Endothelial cell (in vitro differentiated cells): ENCODE measurements at places on chromosomes 4 and X.

- DNase-seq: no peak
Observed at GRCh38 chrX:13360146-13360545, 40.3 kb upstream of the ATXN3L start.

DNA sequence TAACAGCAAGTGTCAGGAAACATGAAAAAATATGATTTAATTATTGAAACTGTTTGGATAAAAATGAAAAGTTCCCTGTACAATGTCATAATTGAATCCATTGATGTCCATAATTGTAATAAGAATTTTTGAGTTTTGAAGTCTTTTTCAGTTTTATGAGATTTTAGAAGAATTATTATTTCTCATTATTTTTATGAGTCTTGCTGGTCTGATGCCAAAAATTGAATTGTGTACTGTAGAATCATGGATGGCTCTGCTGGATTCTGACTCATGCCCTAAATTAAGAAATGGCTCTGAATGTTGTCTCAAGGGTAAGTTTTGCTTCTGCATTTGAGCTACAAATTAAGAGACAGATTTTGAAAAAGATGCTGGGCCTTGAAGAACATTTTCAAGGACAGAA lies 132.8 kb upstream of the MAP9 start:
- DNase-seq: no peak

GRCh38 chr4:1086011-1086410 lies 27.4 kb downstream of the RNF212 start:
- DNase-seq: no peak

DNA sequence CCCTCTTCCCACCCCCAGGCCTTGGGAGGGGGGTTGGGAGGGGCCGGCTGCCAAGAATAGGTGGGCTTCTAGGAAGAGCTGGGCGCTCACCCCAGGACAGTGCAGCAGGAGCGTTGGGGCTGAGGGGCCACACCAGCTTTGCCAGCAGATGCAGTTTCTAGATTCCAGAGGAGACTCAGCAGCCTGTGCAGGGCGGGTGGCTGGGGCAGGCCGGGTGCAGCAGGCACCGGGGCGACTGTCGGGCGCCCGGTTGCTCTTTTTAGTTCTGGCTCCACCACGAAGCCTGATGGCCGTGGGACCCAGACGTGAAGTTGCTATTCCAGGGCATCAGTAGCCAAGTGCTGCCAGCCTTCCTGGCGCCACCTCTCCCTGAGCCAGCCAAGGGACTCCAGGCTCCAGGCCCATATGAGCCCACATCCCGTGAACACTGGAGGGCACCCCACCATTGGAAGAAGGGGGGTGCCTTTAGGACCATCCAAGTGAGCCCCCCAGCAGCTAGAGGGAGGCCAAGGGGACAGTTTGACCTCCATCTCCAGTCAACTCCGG lies 5.8 kb downstream of the SSR4 start:
- no peak for DNase-seq

DNA sequence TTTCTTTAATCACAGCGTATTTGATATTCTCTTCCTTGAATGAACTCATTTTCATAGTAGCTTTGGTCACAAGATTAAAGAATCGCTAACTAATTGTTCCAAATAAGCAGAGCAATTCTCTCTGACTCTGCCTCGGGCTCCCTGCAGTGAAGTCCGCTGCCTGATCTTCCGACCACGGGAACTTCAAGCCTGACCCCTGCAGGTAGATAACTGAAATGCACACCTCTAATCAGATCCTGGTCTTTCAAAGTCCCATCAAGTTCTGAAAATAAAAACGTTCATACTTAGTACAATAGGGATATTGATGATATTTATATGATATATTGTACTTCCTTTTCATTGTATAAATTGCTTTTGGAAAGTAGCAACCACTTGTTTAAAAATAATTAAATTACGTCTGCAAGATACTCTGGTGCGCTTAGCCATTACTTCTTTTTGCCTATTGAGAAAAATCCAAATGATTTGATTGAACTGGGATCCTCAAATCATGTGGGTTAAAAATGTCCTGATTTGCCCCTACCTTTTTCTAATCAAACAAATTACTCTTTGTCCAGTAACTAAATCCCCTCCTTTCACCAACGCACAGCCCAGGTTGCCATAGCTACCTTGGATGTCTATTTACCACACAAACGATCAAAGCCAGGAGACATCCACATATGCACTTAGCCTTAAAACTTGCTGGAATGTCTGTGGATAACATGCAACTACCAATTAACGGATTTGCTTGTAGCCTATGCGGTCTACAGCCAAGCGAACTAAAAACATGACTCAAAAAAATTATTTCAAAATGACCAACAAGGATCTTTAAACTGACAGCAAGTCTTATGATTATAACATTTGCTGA lies 4.2 kb downstream of the MID1 start:
- DNase-seq: peak; percentile 28

DNA sequence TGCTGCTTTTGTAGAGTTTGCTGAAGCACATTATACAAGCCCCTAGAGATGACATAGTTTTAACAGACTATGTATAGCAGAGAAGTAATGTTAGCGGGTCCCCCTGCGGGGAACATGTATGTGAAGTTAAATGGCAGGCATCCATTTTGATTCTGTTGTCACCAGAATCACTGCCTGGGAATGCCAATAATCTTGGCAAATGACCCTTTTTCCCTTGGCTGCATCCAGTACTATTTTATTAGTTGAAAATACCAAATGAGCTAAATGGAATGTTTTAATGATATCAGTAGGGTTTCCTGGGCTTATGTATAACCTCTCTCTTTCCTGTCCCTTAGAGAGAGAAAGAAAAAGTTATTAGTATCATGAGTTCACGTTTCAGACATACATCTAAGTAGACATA lies 93.6 kb downstream of the LIMCH1 start:
- no peak for DNase-seq

DNA sequence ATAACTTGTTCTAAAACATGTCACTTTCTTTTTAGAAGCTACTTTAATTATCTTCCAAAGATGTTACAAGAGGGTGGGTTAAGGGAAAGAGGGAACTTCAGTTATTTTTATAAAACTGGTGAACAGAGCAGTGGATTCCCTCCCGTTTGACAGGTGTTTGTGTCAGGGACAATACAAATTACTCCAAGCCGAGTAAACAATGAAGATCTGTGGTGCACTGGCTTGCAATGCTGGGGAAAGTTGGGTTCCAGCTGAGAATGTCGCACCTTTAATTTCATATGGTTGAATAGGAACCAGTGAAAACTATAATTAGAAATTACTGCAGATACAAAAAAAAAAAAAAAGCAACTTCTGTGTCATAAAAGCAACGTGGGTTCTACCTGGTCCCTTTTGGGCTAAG lies 98.6 kb upstream of the TTC29 start:
- no peak for DNase-seq

GRCh38 chrX:109856974-109857373 lies 123.9 kb upstream of the ACSL4 start:
- no peak for DNase-seq

DNA sequence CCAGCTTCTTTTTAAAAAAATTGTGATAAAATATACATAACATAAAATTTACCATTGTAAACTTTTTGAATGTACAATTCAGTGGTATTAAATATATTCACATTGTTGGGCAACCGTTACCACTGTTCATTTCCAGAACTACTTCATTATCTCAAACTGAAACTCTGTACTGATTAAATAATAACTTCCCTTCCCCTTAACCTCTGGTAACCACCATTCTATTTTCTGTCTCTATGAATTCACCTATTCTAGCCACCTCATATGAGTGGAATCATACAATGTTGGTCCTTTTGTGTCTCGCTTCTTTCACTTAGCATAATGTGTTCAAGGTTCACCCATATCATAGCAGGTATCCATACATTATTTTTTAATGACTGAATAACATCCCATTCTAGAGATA lies 8.3 kb downstream of the GPR50 start:
- DNase-seq: no peak

- DNase-seq: no peak
Observed at GRCh38 chr4:81573840-81574239, 102.1 kb upstream of the RASGEF1B start.

- DNase-seq: no peak
Observed at GRCh38 chr4:171812333-171812664, 905 bp upstream of the GALNTL6 start.

GRCh38 chr4:147463065-147463464 lies 17.8 kb upstream of the EDNRA start:
- DNase-seq: no peak

DNA sequence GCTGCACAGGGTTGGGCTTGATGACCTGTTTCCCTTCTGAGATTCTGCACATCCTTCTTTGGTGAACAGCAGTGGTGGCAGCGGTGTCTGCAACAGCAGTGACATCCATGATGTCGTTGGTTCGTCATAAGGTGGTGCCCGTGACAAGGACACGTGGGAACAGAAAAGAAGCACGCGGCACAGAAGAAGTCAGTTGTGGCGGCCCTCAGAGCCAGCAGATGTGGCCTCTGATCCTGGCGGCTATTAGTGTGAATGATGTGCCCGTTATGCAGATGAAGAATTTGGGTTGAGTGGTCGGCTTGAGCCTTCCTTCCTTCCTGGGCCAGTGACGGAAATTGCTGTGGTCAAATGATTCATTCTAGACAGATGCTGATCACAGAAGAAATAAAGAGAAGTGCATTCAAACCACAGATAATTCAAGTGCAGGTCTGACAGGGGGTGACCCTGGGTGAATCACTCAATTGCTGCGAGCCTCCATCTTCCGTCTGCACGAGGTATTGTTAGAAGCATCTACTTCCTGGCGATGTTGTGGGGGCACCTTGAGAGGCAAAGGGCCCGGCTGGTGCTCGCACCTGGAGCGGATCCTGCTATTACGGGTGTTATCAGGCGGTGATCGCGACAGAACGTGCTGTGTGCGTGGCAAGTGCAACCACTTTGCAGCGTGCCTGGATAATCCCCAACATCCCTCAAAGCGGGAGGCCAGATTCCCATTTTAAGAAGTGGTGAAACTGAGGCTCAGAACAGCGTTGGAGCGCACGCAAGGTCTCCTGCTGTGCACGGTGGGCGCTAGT lies 215.2 kb upstream of the PSAPL1 start:
- DNase-seq: no peak
